ENCODE measurements at places on chromosomes 1 and 21.

- DNase-seq = no peak
These were observed 11.0 kb downstream of the TNFRSF9 start for GRCh38 chr1:7929637-7930036.

DNA sequence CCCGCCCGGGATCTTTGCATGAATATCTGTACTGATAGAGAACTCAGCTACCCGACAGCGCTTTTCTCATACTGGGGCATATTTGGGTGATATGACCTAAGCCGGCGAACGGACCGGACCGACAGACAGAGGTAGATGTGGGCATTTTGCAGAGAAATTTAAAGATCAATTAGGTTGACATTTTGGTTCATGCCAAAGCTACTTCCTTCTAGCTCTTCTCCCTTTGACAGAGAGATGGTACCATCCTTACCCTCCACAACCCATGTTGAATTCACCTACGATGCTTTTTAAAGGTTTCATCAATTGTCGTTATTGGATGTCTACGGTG is 459 bp downstream of the ARV1 start:
- no peak for DNase-seq

- no peak for DNase-seq
These were observed 22.7 kb downstream of the PGBD5 start for GRCh38 chr1:230403442-230403841.

DNA sequence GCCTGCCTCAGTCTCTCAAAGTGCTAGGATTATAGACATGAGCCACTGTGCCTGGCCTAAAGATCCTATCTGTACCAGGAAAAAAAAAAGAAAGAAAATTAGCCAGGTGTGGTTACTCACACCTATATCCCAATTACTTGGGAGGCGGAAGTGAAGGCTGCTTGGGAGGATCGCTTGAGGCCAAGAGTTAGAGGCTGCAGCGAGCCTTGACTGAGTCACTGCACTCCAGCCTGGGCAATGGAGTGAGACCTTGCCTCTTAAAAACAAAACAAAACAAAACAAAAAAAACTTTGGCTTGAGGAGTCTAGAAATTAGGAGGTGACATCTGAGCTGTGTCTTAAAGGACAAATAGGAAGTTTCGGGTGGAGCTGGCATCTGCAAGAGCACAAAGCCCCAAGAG is 38.7 kb upstream of the KIF26B start:
- no peak for DNase-seq

DNA sequence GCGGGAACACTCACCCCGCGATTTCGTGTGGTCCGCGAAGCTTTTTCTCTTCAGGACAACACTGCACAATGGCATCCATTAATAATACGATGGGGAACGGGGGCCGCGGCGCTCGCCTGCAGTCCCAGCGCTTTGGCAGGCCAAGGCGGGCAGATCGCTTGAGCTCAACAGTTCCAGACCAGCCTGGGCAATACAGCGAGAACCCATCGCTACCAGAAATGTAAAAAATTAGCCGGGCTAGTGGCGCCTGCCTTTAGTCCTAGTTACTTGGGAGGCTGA is 17.7 kb downstream of the OR2C3 start:
- no peak for DNase-seq

DNA sequence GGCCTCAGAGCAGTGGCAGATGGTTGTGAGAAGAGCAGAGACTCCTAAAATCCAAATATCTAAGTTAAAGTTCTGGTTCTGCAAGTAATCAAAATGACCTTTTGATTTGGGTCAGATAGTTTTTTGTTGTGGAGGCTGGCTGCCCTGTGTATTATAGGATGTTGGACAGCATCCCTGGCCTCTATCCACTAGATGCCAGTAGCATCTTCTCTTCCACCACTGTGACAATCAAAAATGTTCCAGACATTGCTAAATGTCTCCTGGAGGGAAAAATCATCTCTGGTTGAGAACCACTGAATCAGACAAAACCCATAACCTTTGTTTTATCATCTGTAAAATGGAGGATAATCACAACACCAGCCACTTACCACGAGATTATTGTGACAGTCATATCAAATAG is 5.9 kb upstream of the DPT start:
- DNase-seq = no peak

GRCh38 chr1:159921700-159922504 is 3.4 kb downstream of the TAGLN2 start:
- DNase-seq = no peak

Measured in NCI-H524 treated with DMSO at 0.1 percent for 48 hours (cell line).